ENCODE measurements at places on chromosomes 7 and 10.

DNA sequence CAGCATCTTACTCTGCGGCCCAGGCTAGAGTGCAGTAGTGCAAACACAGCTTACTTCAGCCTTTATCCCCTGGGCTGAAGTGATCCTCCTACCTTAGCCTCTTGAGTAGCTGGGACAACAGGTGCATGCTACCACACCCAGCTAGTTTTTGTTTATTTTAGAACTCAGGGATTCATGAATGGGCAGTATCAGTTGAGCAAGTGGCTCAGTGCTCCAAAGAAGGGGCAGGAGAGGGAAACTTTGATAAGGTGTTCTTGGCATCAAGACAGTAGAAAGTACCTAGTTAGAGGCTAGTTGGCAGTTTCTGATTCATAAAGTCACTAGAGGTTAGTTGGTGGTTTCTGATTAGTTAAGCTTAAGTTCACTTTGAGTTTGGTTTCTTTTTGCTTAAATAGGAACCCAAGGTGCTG is 18.4 kb downstream of the TRIM24 start:
- no peak for DNase-seq

DNA sequence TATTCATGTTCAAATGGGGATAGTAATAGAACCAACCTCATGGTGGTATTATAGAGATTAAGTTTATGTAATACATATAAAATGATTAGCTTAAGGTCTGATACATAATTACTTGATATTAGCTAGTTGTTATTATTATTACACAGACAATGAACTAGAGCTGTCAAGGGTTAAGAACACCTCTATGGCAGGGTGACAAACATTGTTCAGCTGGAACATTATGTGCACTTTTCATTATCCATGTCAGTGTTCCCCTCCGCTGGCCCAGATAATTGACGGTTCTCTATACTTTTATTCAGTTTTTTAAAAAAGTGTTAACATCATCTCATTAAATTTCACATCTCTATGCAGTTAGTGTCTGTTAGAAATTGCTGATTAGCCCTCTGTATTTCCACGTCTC is 142.1 kb downstream of the CDK14 start:
- no peak for DNase-seq

- no peak for DNase-seq
These were observed 74.3 kb downstream of the LHPP start for GRCh38 chr10:124535731-124536495.

- DNase-seq, result no peak
These were observed 183.5 kb upstream of the CDCA7L start for GRCh38 chr7:22129166-22129565.

DNA sequence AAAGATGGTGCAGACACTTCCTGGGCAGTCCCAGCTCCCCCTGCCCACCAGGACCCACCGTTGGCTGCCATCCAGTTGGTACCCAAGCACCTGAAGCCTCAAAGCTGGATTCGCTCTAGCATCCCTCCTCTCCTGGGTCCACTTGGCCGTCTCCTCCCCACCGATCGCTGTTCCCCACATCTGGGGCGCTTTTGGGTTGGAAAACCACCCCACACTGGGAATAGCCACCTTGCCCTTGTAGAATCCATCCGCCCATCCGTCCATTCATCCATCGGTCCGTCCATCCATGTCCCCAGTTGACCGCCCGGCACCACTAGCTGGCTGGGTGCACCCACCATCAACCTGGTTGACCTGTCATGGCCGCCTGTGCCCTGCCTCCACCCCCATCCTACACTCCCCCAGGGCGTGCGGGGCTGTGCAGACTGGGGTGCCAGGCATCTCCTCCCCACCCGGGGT is 14.5 kb upstream of the LIMK1 start:
- no peak for DNase-seq

GRCh38 chr10:6396226-6396625 is 183.8 kb downstream of the PRKCQ start:
- DNase-seq, result no peak

DNA sequence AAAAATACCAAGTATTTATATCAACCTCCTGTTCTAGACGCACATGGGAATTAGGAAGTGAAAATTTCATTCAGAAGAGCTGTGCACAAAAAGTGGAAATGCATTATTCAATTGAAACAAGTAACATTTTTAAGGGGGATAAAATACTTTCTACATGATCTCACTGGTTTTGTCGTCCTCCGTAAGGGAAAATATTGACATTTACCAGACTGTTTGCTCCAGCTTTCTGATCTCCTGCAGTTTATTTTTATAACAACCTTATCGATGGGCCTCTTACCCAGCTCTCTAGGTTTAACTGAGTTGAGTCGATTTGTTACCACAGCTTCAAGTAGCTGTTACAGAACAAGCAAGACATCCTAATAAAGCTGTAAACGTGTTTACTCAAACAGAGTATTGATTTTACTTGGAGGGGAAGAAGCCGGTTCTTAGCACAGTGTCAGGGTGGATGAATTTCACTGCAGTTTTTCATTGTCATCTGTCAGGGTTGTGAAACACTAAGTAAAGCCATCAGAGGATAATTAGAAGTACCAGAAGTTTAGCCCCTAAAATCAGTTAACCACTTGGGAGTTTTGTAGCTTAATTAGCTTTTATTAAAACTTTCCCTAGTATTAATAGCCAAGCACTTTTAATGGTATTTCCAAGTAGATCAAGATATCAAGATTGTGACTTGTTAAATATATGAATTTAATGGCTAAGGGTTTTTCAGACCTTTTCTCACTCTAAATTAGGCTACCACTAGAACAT is 142.6 kb upstream of the KAT6B start:
- DNase-seq, result no peak

GRCh38 chr10:20300735-20301134 is 484.5 kb downstream of the PLXDC2 start:
- no peak for DNase-seq

GRCh38 chr7:152351168-152351567 is 84.6 kb downstream of the KMT2C start:
- DNase-seq, result no peak

- no peak for DNase-seq
These were observed 81.6 kb downstream of the CHN2 start for GRCh38 chr7:29276199-29276598.

DNA sequence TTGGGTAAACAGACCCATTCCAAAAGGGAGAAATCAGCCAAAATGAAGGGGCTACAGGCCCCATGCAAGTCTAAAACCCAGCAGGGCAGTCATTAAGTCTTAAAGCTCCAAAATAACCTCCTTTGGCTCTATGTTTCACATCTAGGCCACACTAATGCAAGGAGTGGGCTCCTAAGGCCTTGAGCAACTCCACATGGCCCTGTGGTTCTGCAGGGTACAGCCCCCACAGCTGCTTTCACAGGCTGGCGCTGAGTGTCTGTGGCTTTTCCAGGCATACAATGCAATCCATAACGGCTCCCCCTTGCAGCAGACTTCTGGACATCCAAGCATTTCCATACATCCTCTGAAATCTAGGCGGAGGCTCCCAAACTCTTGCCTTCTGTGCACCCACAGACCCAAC is 9.0 kb downstream of the TMEM243 start:
- no peak for DNase-seq

- DNase-seq, result no peak
These were observed 41.9 kb downstream of the CALML3 start for GRCh38 chr10:5566614-5567013.

DNA sequence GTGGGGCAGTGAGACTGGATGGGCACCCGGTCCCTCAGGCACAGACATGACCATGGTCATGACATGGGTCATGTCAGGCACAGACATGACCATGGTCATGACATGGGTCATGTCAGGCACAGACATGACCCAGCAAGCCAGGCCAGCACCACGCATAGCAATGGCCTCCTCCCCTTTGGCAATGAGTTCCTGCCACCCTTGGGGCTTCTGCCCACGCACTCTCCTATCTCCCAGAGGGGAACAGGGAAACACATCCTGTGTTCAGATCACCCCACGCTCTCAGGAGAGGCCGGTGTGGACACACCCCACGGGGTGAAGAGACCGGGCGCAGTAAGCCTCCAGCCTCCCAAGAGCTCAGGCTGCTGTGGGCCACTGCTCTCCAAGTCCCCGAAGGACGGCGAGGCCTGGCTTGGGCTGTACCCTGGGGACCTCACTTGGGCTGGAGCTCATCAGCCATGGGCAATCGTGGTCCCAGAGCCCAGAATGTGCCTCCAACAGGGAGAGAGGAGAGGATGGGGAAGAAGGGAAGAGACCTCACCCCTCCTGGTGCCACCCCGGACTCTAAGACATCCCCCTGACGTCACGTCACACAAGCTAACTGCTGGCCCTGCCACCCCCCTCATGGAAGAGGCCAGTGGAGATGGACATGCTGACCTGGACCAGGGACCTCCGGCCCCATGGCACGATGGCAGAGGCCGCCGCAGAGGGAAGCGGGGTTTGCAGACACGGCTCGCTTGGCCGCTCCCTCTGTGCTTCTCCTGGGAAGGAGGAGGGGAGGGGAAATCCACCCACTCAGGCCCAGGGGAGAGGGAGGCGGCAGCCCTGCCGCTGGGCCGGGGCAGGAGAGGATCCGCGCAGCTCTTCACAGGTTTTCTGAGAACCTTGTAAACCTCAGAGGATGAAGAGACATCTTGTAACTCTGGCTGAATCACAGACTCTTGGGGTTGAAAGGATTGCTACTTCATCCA is 269.6 kb downstream of the ELFN1 start:
- DNase-seq, result no peak

- DNase-seq, result no peak
These were observed 42.5 kb downstream of the VCL start for GRCh38 chr10:74040200-74041126.

DNA sequence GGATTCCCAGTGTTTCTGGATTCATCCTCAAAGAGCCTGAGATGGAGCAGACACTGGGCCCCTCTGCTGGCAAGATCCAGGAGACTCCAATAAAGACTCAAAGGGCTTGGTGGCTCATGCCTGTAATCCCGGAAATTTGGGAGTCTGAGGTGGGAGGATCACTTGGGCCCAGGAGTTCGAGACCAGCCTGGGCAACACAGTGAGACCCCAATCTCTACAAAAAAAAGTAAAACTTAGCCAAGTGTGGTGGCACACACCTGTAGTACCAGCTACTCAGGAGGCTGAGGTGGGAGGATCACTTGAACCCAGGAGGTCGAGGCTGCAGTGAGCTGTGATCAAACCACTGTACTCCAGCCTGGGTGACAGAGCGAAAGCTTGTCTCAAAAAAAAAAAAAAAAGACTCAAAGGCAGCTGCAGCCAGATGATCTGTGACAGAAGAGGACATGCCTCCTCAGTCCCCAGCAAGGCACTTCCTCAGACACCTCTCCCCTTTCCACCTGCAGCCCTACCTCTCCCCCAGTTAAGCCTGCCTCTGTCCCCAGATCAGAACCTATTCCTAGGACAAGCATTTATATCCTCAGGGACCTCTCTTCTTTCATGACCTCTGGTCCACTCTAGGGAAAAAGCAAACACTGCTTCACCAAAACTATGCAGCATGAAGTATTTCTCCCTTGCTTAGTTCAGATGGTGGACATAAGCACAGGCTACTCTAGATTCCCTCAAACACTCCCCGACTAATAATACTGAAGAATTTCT is 27.9 kb downstream of the PDLIM1 start:
- no peak for DNase-seq

DNA sequence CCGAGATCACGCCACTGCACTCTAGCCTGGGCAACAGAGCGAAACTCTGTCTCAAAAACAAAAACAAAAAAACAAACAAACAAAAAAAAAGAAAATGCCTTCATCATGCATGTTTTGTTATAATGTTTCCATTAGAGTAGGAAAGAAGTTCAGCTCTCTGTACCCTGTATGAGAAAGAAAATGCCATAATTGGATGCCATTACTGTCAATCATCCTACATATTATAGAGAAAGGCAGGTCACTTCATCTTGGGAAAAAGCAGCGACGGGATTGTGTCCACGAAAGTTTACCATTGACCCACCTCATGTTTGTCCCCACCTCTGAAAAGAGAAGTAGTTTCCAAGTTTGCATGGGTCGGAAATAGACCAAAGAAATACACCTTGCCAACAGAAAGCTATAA is 33.8 kb downstream of the SEC61G start:
- no peak for DNase-seq

DNA sequence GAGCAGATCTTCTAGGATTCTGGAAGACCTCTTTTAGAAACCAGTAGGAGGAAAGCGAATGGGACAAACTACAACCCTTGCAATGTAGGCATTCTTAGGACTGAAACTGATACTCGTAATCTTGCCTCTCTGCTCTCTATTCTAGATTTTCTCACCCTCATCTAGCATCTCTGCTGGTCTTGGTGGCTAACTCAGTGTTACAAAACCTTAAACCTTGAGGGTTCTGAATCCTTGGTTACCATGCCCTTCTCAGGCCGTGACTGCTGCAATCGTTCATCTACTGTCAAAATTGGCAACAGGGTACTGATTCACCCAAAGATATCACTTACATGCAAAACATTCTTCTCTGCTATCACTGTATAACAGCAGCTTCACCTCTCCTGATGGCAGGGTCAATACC is 55.2 kb downstream of the SAMD9 start:
- no peak for DNase-seq

DNA sequence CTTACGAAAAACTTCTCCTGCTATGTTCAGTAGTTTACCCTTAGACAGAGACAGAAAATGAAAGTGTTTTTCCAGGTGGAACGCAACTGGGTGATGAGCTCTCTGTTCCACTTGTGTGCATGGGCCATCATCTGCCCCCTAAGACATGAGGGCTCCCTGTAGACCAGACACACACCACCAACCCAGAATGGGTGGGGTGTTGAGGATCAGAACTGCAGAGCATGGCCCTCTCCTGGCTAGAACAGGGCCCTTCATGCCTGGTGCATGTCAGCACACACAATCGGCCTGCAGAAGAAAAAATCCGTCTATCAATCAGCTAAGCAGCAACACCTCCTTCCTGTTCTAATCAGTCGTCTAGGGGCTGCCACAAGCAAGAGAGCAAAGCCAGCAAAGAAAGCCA is 186.2 kb upstream of the INHBA start:
- DNase-seq, result no peak

DNA sequence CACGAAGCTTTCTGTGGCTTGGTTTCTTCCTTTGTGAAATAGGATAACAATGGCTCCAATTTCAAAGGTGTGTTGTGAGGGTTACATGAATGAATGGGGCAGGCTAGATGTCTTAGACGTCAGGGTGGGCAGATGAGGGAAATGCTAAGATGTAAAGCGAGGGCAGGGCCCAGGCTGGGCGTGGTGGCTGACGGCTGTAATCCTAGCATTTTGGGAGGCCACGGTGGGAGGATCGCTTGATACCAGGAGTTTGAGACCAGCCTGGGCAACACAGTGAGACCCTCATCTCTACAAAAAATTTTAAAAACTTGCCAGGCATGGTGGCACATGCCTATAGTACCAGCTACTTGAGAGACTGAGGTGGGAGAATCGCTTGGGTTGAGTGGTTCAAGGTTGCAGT is 607.7 kb upstream of the FOXK1 start:
- DNase-seq, result no peak

GRCh38 chr10:16505161-16505560 is 16.5 kb downstream of the C1QL3 start:
- no peak for DNase-seq

- DNase-seq, result no peak
These were observed 919.8 kb downstream of the GRID1 start for GRCh38 chr10:85446827-85447226.

DNA sequence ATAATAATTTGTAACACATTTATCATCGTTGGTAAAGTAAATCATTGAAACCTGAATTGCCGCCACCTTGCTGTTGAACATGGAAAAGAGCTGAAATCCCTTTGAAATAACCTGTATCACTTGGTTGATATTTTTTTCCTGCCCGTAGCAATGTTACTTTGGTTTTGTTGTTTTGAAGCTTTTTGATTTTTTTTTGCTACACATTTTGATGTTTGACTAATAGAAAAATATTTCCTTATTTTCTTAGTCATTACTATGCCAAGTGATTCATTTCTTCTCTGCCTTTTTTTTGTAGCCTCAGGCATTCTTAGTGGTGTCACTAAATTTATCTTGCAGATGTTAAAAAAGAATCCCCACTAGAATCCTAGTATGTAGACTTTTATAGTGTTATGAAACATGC is 235.1 kb upstream of the MEOX2 start:
- DNase-seq, result no peak
